NCI-H1436 treated with DMSO at 0.1 percent for 48 hours (cell line): ENCODE measurements at places on chromosomes 1 and 21.

GRCh38 chr1:49416758-49417157 is 607.0 kb downstream of the AGBL4 start:
- no peak for DNase-seq

- DNase-seq, result no peak
Observed at GRCh38 chr1:31580513-31580870, 4.2 kb downstream of the TINAGL1 start.

DNA sequence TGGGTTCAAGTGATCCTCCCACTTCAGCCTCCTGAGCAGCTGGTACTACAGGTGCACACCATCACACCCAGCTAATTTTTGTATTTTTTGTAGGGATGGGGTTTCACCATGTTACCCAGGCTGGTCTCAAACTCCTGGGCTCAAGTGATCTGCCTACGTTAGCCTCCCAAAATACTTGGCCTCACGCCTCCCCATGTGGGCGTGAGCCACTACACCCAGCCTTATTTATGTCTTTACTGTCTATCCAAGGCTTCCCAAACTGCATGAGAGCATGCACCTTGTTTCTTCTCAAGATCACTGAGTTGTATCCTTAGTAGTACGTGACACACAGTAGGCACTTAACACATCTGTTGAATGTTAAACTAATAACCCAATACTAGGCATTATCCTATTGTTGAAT is 14.2 kb downstream of the WASF2 start:
- no peak for DNase-seq

DNA sequence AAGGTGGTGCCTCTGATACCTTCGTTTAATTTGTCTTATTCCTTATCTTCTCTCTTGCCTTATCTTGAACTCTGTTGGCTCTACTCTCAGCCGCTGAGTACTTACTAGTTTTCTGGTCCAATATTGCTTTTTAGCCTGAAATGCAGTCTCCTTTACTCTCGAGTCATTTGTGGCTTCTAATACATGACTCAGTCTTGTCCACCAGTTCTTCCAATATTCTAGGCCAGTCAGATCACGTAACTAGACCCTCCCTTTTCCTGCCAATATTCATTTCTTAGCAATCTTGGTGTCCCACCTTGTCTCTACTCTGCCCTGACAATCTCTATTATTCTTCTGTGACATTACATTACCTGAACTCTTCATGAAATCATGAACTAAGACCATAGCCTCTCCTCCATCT is 555.8 kb downstream of the DPYD start:
- DNase-seq, result no peak

DNA sequence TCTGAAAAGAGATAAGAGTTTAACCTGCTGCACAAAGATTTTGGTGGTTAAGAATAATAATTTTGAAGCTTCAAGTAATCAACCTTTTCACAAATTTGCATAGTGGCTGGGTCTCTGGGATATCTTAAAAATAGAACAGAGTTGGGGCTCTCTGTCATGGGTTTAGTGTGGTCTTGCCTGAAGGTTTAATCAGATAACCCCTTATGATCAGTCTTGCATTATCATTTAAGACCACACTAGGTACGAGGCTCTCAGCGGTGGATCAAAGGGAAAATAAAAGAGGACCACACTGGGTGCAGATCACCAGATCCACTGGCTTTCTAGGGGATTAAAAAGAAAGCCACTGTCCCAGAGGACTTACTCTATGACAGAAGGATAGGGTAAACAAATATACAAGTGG is 19.5 kb downstream of the LRRC8C start:
- no peak for DNase-seq

DNA sequence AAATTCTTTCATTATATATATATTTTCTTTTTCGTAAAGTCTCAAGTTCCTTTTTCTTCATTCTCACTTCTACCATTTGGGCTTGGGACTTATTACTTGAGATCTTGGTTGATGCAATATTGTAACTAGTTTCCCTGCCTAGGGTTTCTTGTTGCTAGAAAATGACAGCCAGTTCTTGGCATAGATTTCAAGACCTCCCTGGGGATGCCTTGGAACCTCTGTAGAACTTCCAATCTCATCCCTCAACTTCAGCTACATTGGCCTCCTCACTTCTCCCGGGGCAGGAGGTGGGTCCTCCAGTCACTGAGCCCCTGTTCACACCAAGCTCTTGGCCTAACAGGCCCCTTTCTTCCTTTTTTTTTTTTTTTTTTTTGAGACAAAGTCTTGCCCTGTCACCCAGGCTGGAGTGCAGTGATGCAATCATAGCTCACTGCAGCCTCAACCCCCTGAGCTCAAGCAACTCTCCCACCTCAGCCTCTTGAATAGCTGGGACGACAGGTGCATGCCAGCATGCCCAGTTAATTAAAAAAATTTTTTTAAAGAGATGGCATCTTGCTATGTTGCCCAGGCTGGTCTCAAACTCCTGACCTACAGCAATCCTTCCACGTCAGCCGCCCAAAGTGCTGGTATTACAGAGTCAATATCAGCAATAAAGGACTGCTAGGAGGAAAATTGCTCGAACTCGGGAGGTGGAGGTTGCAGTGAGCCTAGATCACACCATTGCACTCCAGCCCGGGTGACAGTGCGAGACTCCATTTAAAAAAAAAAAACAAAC is 33.1 kb downstream of the MAP3K7CL start:
- DNase-seq, result no peak
